ENCODE measurements at places on chromosomes 16 and 17.

GRCh38 chr16:78742501-78743283 lies 643.2 kb downstream of the WWOX start:
- DNase-seq = no peak

DNA sequence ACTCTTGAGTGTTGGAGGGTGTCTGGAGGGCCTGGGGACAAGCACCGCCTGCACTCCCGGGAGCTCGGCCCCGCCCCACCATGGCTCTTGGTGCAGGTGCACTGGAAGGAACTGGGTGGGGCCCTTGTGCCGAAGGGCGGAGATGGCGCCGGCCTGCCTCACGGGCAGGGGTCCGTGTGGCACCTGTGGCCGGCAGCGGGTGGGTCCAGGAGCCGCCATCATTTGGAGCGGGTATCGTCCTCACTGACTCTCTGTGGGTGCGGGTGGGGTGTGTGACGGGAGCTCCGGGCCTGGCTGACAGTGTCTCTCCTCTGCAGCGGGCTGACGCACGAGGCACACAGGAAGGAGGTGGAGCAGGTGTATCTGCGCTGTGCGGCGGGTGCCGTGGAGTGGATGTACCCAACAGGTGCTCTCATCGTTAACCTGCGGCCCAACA lies 5.2 kb downstream of the METRNL start:
- no peak for DNase-seq

DNA sequence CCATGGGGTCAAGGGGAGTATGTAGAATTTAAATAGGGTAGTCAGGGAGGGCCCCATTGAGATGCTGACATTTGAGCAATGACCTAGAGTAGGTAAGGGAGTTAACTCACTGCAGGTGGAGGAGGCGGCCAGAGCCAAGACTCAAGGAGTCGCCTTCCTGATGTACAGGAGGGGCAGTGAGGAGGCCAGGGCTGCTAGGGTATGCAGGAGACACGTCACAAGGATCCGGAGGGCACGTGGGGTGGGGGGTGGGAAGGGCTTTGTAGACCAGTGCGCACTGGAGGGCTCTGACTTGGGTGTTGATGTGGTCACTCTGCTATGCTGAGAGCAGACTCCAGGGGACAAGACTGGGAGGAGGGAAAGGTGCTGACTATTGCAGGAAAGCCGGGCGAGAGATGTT lies 37.5 kb downstream of the SPECC1 start:
- DNase-seq = no peak

- no peak for DNase-seq
Measured at GRCh38 chr17:1860978-1861377, 31.2 kb downstream of the RPA1 start.

- DNase-seq = no peak
Measured at GRCh38 chr17:49567104-49567521, 8.6 kb upstream of the NXPH3 start.

DNA sequence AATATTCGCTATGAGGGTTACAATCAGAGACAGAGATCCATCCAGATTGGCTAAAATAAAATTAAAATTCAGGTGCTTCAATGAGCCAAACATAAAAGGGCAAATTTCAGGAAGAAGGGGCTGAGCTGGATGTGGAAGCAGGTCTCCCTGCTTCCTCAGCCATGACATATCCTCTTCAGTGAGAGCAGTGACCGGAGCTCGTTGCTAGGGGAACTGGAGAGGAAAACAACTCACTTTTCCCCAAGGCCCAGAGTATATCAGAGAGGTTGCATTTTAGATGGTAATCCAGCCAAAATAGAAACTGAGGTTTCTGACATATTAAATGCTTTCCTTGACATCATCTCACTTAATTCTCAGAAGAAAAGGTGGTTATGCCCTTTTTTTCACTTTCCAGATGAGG lies 503.5 kb downstream of the HS3ST4 start:
- peak; percentile 16 for DNase-seq

GRCh38 chr17:62717889-62718288 lies 90.2 kb downstream of the MARCHF10 start:
- DNase-seq = no peak

DNA sequence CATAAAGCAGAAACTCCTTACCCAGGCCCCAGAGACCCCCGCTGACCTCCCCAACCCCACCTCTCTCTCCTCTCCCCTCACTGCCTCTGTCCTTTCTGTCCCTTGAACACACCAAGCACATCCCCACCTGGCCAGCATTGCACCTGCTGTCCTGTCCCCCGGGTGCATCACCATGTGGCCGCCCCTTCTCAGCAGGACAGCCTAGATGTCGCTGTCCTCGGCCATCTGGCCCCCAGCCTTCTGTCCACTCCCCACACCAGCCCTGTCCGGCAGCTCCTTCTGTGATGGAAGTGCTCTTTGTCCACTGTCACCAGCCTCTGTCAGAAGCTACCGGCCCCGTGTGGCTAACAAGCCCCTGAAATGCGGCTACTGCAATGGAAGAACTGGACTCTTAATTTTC lies 12.3 kb upstream of the MPRIP start:
- DNase-seq = no peak

DNA sequence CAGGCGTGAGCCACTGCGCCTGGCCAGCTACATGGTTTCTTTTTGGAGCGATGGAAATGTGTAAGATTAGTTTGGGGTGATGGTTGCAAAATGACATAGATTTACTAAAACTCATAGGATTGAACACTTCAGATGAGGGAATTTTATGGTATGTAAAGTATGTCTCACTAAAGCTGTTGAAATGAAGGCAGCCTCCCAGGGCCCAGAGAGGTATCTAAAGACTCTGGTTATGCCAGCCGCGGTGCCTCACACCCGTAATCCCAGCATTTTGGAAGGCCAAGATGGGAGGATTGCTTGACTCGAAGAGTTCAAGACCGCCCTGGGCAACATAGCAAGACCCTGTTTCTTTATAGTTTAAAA lies 254.9 kb downstream of the PARN start:
- DNase-seq = no peak

DNA sequence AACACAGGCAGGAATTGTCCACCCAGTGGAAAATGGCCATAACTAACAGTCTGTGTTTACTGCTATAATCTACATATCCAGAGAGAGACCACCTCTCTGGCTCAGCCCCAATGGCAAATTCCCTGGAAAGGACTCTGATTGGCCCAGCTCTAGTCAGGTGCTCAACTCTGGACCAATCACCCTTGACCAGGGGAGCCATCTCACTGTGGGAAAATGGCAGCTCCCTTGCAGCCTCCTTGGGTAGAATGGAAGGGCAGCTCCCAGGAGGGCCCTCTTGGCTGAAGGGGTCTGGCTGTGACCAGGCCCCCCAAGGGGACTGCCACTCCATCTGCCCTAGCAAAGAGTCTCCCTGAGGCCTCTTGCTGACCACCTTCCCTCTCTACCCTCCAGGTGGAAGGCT lies 3.1 kb downstream of the ALOX15B start:
- no peak for DNase-seq

DNA sequence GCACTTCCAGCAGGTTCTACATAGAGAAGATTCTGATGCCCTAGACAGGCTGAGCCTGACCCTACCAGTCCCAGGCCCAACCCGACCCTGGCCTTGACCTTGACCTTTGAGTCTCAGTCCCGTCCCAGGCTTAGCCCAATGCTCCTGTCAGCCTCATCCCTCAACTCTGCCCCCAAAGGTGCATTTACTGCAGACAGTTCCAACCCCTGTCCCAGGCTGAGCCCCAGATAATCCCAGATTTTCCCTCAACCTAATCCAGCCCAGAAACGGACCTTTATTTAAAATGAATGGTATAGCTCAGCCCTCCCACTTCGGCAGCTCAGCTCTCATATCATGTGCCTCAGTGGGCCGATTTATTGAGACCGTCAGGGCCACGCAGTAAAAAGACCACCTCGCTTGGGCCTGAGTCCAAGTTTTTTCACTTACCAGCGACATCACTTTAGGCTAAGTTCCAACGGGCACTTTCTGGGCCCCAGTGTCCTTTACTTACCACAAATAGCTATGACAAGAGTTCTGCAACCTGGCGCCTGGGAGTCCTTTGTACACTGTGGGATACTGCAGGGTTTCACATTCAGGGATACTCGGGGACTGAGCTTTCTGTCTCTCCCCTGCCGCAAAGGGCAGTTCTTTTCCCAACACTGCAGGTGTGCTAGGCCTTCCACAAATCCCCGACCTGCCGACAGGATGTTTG lies 89.5 kb downstream of the WSCD1 start:
- DNase-seq = no peak

- no peak for DNase-seq
Measured at GRCh38 chr16:57992084-57992483, 8.4 kb downstream of the ZNF319 start.

GRCh38 chr16:74797414-74797813 lies 22.8 kb upstream of the FA2H start:
- no peak for DNase-seq

- DNase-seq = no peak
Measured at GRCh38 chr17:47983492-47984223, 12.7 kb downstream of the CDK5RAP3 start.

DNA sequence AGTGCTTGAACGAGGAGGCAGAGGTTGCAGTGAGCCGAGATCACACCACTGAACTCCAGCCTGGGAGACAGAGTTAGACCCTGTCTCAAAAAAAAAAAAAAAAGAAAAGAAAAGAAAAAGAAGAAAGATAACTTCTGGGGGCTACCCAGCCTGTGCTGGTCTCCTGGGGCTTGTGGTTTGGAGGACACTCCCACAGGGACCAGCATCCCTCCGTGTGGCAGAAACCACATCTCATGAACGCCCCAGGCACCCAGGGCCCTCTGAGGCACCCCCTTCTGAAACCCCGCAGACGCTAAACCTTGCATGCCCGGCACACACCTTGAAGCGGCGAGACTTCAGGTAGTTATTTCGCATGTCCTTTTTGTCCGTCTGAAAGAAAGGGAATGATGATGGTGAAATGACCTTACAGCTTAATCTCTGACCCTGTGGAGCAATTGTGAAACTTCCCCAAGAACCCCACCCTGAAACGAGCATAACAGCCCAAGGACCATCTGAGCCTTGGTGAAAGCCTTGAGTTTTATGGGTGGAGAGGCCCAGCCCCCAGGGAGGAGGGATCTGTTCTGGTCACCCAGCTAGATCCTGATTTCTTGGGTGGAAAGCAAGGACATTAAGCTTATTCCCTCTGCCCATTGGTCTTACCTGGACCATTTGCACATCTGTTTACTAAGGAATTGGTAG lies 55.0 kb downstream of the CNGB1 start:
- DNase-seq = no peak

DNA sequence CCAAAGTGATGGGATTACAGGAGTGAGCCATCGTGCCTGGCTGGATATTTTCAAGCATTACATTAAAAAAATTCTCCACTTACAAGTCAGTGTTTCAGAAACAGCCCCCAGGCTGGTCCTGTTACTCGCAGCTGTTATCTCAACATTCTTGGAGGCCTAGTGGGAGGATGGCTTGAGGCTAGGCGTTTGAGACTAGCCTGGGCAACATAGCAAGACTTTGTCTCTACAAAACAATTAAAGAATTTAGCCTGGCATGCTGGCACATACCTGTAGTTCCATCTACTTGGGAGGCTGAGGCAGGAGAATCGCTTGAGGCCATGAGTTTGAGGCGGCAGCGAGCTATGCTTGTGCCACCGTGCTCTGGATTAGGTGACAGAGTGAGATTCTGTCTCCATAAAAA lies 26.5 kb upstream of the SPNS3 start:
- no peak for DNase-seq

GRCh38 chr16:17439580-17439979 lies 31.2 kb downstream of the XYLT1 start:
- no peak for DNase-seq

GRCh38 chr17:78357672-78358537 lies 2.0 kb downstream of the SOCS3 start:
- DNase-seq = no peak

- peak; percentile 40 for DNase-seq
Measured at GRCh38 chr17:1629504-1630310, 1.1 kb upstream of the SLC43A2 start.

GRCh38 chr17:48261297-48261880 lies 153.8 kb downstream of the SNX11 start:
- DNase-seq = peak; percentile 60

- no peak for DNase-seq
Measured at GRCh38 chr17:73625006-73625405, 19.2 kb downstream of the SDK2 start.

GRCh38 chr17:76078860-76079534 lies at the start of gene ZACN:
ZACN (plus strand) TSS chr17:76079182; CDS start chr17:76079265, 83 bp downstream.
- DNase-seq = no peak

DNA sequence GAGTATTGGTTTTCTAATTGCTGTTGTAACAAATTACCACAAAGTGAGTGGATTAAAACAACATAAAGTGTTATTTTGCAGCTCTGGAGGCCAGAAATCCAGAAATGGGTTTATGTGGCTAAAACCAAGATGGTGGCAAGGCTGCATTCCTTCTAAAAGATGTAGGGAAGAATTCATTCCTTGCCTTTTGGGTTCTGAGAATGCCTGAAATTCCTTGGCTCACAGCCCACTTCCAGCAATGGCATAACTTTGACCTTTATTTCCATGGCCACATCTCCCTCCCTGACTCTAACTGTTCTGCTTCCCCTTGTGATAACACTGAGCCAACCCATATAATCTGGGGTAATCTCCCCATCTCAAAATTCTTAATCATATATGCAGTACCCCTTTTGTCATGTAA lies 269.6 kb upstream of the RPL38 start:
- no peak for DNase-seq

DNA sequence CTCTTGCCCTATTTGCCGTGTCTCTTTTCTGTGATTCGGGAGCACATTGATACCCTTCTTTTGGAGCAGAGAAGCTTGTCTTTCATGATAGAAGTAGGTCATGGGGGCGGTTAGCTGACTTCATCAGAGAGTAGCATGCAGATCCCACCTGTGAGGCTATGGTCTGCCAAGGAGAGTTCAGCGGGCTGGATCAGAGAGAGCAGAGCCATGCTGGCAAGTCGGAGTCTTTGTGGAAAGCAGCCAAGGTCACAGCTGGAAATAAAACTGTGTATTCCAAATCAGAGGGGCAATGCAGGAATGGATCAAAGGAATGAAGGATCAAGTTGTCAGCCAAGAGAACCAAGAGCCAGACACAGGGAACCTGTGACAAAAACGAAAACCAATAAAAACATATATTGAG lies 595.9 kb downstream of the WWOX start:
- no peak for DNase-seq

DNA sequence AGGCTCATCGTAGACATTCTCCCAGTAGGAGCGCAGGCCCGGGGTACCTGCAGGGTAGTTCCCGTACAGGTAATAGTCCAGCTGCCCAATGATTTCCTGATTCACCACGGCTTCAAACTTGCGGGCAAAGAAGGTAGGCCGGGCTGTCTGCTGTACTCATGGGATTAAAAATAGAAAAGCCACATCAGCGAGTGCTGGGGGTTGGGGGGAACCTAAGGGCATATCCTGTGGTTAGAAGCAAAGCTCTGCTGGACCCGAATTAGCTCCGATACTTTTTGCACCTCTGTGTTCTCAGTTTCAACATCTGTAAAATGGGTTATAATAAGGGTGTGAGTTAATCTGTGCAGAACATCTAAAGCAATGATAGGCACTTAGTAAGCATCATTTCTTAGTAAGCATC lies 336.2 kb downstream of the XYLT1 start:
- DNase-seq = no peak

Data from nephron progenitor cell (in vitro differentiated cells).